ENCODE measurements at places on chromosomes 7 and 10.
A peak's percentile ranks its signal among the peaks of the same experiment; 100 is the strongest.

DNA sequence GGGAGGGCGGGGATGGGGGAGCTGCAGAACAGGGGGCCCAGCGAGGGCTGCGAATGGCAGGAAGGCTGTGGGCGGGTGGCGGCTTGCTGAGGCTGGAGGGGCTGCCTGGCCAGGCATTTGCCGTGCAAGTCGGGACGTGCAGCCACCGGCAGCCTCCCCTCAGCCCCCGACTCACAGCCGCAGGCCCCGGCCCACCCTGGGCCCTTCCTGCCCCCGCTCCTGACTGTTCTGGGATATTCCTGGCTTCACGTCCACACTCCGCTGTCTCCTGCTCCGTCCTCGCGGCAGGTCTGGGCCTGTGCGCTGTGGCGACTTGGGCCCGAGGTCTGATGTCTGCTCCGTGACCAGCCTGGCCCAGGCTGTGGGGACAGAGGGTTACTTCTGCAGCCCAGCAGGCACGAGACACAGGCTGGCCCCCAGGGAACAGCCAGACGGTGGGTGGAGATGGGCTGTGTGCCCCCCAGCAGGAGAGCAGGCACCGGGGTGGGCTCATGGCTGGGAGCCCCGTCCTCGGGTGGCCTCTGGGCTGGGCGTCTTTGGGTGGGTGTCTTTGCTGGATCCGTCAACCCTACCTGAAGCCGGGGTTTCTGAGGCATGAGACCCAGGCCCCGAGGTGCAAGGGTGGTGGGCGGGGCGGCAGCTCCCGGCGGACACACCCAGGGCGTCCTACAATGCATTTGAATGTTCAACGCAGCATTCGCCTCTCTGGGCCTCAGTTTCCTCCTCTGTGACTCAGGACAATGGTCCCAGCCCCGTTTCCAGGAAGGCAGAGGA is 86.5 kb downstream of the FOXL3 start:
- no peak for DNase-seq

- peak; percentile 13 for DNase-seq
Measured at GRCh38 chr10:17805921-17806577, 3.1 kb upstream of the MRC1 start.

- DNase-seq, result no peak
Measured at GRCh38 chr10:26488344-26488743, 50.2 kb downstream of the APBB1IP start.

DNA sequence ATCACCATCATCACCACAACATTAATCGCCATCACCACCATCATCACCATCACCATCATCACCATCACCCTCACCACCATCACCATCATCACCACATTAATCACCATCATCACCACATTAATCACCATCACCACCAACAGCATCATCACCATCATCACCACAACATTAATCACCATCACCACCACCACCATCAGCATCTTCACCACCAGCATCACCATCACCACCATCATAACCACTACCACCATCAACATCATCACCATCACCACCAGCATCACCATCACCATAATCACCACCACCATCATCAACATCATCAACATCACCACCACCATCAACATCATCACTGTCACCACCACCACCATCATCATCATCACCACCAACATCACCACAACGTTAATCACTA is 124.6 kb downstream of the WDFY4 start:
- DNase-seq, result no peak

DNA sequence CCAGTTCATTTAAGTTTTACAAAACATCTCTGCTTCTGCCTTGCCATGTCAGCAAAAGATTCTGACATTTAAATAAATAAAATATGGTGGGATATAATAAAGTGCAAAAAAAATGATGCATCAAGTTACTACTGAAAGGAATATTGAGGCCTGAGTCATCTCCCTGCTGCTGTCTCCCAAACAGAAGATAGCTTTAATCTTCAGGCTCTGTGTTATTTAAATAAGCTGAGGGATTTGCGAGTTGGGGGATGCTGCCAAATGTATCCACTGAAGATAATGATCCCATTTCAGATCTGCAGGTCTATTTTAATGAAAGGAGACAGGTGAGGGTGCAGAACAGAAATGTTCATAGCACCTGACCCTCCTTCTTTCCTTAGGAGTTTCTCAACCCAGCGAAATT is 720.8 kb downstream of the AUTS2 start:
- DNase-seq, result no peak

DNA sequence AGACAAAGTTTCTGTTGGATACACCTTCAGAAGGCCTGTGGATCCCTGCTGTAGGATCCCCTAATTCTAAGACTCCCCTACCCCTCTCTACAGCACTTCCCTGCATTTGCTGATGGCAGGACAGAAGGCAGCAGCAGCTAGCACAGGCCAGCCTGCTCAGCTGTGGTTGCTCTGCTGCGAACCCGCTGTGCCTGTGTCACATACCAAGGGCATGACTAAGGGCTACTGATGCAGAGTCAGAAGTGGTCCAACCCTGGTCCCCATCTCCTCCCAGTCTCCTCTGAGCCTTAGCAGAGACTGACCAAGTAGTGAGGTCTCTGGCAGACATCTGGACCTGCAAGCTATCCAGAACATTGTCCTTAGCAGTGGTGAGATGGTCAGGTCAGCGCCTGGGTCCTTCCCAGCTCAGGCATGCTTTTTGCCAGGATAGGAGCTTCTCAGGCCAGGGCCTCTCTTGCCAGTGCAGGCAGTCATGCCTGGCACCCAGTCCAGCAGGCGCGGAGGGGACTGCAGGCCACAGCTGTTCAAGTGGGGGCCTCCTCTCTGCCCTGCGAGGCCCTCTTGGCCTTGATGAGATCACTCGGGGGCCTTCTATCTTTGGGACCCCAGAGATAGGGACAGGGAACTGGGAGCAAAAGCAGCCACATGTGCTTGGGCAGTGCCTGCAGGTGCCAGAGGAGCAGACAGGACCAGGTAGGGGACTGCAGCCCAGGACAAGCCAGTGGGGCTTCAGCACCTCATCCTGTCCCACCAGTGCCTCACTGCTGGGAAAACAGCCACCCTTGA is 146.4 kb downstream of the ZNF248 start:
- no peak for DNase-seq

- no peak for DNase-seq
Measured at GRCh38 chr7:154741131-154741530, 261.8 kb downstream of the PAXIP1 start.

GRCh38 chr7:3931843-3932242 is 630.8 kb downstream of the SDK1 start:
- no peak for DNase-seq
